HS-27A (cell line): ENCODE measurements at places on chromosomes 1 and 21.

GRCh38 chr1:212078826-212079225 lies 43.3 kb downstream of the DTL start:
- no peak for DNase-seq

- no peak for DNase-seq
These were observed 1.5 kb downstream of the CORT start for GRCh38 chr1:10451287-10451686.

- no peak for DNase-seq
These were observed 97.6 kb downstream of the NAV1 start for GRCh38 chr1:201636510-201636971.

- DNase-seq: no peak
These were observed 119.5 kb upstream of the TMPRSS2 start for GRCh38 chr21:41627428-41627827.

- DNase-seq: no peak
These were observed 200.7 kb upstream of the RAB4A start for GRCh38 chr1:229070168-229070567.

DNA sequence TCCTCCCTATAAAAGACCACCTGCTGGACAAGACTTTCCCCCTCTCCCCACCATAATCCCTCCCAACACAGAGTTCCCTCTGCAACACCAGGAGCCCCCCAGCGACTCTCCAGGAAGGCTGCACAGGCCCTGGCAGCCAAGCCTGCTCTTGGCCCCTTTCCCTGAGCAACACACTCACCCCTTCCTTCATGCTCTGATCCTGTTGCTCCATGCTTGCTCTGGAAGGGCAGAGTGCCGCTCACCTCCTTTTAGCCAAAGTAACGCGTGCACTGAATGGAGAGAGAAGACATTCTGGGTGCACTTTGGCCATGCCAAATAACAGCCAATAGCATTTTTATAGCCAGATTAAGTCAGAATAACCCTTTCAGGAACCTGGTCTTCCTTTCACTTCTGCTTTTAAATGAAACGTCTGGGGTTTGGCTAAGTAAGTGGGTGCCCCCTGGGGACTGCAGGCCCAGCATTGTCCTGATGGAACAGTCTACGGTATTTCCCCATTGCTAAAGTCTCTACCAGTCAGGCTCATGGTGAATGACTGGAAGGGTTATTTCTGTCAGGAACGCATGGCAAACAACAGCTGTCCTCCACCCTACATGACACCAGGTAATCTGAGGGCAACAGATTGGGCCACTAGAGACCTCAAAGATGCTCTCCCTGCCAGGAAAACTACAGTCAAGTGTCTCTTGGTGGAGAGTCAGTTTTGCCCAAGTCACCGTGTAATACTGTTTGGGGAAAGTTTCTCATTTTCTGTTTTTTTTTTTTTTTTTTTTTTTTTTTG lies at the start of gene SLC2A5:
SLC2A5 (minus strand) TSS at position 310 of the 775 bp plus-strand sequence; CDS start at position 211, 99 bp downstream.
- DNase-seq: no peak

DNA sequence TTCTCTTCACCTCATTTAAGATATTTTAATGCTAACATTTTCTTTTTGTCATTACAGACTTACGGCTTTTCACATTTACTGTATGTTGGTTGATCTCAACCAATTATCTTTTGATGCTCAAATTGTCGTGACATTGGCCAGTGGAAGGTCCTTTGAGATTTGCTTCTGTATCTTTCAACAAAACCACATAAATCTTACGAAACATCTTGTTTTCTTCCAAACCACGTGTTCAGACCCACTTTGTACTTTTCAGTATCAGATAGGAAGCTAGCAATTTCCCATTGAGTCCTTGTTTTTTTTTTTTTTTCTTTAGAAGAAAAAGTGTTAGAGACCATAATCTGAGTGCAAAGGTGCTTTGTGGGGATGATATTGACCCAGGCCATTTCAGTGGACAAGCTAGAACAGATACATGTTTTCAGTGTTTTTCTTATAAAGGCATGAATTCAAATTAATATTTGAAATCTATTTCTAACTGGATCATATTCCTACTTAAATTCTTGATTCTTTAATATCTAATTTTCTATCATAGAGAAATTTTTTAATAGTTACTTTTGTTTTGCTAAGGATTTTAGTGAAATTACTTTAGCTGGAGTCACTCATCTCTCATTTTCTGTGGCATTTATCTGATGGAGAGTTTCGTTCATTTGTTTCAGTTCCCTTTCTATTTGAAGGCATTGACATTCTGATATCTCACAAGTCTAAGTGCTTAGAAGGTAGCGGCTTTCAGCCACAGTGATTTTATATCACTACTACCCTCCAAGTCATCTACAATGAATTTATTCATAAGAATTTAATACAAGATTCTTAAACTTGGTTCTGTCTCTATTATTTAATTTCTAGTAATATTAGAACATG lies 26.7 kb downstream of the ATG4C start:
- no peak for DNase-seq
